Activated T-helper 1 cell treated with anti-CD3 and anti-CD28 coated beads, Interleukin-12 subunit alpha, Interleukin-12 subunit beta, Interleukin-2, Interleukin-4 antibody, amounts not matched to agents 30 ng/mL and 10 ng/mL and 1 ng/mL, durations not matched to agents 14 hours and 24 hours and 36 hours (primary cell): ENCODE measurements at places on chromosomes 7 and 10. TPM values are rescaled to one million over a fixed set of nuclear protein-coding genes. Genes with fewer than 3 reads are reported as not detected.
A peak's percentile ranks its signal among the peaks of the same experiment; 100 is the strongest.

DNA sequence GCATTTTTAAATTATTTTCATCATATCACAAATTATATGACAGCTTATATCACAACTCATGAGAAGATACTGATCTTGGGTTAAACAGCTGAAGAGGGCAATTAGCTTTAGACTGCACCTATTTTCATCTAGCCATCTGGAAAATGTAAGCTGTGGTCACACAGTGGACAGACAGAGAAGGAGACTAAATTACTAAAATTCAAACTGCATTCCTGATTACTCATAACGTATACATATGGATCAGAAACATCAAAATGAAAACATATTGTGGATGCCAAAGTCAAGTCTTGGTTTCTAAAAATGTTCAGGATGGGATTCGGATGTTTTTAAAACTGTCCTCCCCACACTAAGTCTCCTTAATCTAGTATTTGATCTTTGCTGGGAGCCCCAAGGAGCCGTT, 6.6 kb downstream of the BBIP1 start:
- DNase-seq: no peak
- no peak overlapping the region for H3K4me3 ChIP-seq
- no peaks in the 10 kb centered on the region for H3K27me3 ChIP-seq

GRCh38 chr7:81725812-81726127, 44.1 kb downstream of the HGF start:
- no peak overlapping the region for H3K4me3 ChIP-seq
- no peaks in the 10 kb centered on the region for H3K36me3 ChIP-seq
- DNase-seq: no peak
- no peaks in the 10 kb centered on the region for H3K4me1 ChIP-seq
- no peak overlapping the region for H3K27ac ChIP-seq

- peak overlapping the region; percentile 89 for H3K4me3 ChIP-seq
- H3K4me1 ChIP-seq: peaks cover 41% of the 10 kb centered on the region
- H3K36me3 ChIP-seq: peaks cover 10% of the 10 kb centered on the region
- peak; percentile 46 for DNase-seq
- H3K27me3 ChIP-seq: no peaks in the 10 kb centered on the region
These were observed 598 bp downstream of the MCMBP start for GRCh38 chr10:119871881-119872609.

Gene PYROXD2
- 2.8 and 2.9 TPM in 2 replicates for total RNA-seq

- H3K27ac ChIP-seq: no peak overlapping the region
- DNase-seq: no peak
- H3K27me3 ChIP-seq: peaks cover 2% of the 10 kb centered on the region
- H3K4me1 ChIP-seq: no peaks in the 10 kb centered on the region
These were observed 23.2 kb downstream of the CALCR start for GRCh38 chr7:93551063-93551895.

Gene TWIST1
- 5.6 and 8.1 TPM in 2 replicates for total RNA-seq

DNA sequence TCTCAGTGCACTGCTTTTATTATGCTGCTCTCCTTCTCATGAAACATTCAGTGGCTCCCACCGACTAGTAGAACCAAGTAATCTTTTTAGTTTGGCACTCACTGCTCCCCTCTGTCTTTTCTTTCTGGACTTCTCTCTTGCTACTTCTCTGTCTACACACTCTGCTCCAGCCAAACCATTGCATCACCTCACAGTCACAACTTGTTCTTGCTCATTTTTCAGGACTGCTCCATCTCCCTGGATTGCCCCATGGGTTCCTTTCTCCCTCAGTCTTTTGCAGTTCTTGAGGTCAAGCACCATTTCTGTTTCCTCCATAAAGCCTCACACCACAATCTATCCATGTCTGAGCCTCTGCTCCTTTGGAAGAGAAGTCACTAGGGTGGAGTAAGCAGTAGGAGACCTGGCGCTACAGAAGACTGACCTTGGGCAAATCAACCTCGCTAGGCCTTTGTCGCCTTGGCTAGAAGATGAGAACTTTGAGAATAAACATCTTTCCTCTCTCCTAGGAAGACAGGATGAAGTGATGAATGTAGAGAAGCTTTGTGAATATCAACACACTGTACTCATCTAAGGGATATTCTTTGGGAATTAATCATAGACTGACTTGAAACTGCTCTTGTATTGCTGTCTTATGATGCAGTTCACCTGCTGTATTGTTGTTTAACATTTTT, 186.2 kb downstream of the LRMDA start:
- no peak for DNase-seq
- H3K27me3 ChIP-seq: peaks cover 4% of the 10 kb centered on the region
- H3K4me3 ChIP-seq: no peak overlapping the region
- H3K4me1 ChIP-seq: no peaks in the 10 kb centered on the region
- H3K27ac ChIP-seq: no peak overlapping the region
- no peaks in the 10 kb centered on the region for H3K36me3 ChIP-seq

- H3K36me3 ChIP-seq: peaks cover 2% of the 10 kb centered on the region
- peaks cover 9% of the 10 kb centered on the region for H3K4me1 ChIP-seq
- no peak for DNase-seq
- no peak within 1 kb of the TSS for H3K4me3 ChIP-seq
- peak within 1 kb of the TSS; percentile 29 for H3K27ac ChIP-seq
These were observed at the start of gene HOXA10 for GRCh38 chr7:27173956-27174873. Gene HOXA10, minus strand, starts transcription at chr7:27174320. Its CDS starts 14 bp downstream, at chr7:27174306.

DNA sequence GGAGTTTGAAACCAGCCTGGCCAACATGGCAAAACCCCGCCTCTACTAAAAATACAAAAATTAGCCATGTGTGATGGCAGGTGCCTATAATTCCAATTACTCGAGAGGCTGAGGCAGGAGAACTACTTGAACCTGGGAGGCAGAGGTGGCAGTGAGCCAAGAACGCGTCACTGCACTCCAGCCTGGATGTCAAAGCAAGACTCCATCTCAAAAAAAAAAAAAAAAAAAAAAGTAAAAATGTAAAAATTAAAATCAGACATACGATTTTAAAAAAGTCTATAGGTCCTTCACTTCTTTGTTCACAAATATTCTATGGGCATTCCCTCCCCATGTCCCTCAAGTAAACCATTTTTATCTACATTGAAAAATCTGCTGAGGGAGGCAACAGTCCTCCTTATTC, 34.9 kb upstream of the TLL2 start:
- no peaks in the 10 kb centered on the region for H3K27me3 ChIP-seq
- H3K27ac ChIP-seq: no peak overlapping the region
- no peak overlapping the region for H3K4me3 ChIP-seq
- no peak for DNase-seq

DNA sequence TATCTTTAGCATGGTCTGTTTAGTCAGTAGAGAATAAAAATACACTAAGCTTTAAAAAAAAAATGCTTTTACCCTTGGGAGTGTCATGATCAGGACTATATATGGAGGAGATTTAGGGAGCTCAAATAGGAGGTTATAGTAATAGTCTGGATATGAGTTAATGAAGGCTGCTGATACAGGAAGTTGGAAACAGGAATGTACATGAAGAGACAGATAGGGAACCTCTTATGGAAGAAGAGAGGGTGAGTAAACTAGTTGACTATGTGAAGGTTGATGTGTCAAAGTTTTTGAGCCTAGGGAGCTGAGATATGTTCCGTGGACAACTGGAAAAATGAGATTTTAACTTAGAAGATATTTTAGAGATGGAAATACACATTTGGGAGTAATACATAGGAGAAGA, 472.0 kb upstream of the FZD8 start:
- H3K4me1 ChIP-seq: no peaks in the 10 kb centered on the region
- no peak overlapping the region for H3K4me3 ChIP-seq
- DNase-seq: no peak
- no peaks in the 10 kb centered on the region for H3K36me3 ChIP-seq

GRCh38 chr7:42236266-42236975, 588 bp downstream of the GLI3 start:
- no peak for DNase-seq
- H3K36me3 ChIP-seq: no peaks in the 10 kb centered on the region

DNA sequence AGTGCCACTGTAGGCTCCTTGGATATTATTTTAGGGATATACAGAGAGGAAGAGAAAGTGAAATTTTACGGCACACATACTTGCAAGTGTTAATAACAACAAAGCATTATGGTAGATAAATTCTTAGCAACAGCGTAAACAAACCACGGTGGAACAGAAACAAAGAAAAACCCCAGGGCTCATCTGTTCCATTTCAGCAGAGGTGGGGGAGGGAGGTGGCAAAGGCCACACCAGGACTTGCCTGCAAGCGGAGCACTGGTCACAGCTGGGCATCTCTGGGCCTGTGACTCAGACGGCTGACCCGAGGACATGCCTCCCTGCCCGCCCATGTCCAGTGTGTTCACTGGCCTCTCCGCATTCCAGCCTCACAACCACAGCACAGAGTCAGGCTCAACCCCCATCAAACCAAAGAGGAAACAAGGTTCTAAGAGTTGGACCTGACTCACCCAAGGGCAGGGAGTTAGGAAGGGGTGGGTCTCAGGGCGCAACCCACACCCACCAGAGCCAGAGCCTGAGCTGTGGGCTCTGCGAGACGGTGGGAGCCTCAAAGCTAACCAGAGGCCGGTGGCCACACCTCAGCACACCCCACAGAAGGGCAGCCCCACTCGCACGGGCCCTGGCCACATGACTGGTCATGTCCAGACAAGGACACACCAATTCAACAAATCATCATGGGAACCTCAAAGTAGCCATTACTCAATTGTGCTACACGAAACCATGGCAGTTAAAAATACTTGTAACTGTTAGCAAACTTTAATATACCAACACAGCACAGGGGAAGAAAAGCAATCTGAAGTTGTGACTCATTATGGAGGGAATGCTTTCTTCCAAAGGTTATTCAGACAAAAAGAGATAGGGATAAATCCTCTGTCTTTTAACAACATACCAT, 10.7 kb downstream of the ESYT2 start:
- H3K4me1 ChIP-seq: peaks cover 88% of the 10 kb centered on the region
- DNase-seq: peak; percentile 78
- peak overlapping the region; percentile 85 for H3K4me3 ChIP-seq
- H3K36me3 ChIP-seq: peaks cover 10% of the 10 kb centered on the region

Gene ZNF488
- not detected in 2 replicates for total RNA-seq

Gene PLXNA4
- 0.13 and 0.15 TPM in 2 replicates for total RNA-seq

- H3K4me3 ChIP-seq: no peak overlapping the region
- peaks cover 17% of the 10 kb centered on the region for H3K27me3 ChIP-seq
- no peaks in the 10 kb centered on the region for H3K4me1 ChIP-seq
- H3K36me3 ChIP-seq: no peaks in the 10 kb centered on the region
These were observed 7.5 kb upstream of the EPHB6 start for GRCh38 chr7:142847353-142847752.

Gene PHKG1
- 3.4 and 4.3 TPM in 2 replicates for total RNA-seq

- no peaks in the 10 kb centered on the region for H3K4me1 ChIP-seq
- H3K27ac ChIP-seq: no peak overlapping the region
- no peak for DNase-seq
- no peaks in the 10 kb centered on the region for H3K36me3 ChIP-seq
- no peak overlapping the region for H3K4me3 ChIP-seq
These were observed 194.4 kb upstream of the IMMP2L start for GRCh38 chr7:111756687-111757178.

Gene GBX1
- total RNA-seq: not detected in 2 replicates

DNA sequence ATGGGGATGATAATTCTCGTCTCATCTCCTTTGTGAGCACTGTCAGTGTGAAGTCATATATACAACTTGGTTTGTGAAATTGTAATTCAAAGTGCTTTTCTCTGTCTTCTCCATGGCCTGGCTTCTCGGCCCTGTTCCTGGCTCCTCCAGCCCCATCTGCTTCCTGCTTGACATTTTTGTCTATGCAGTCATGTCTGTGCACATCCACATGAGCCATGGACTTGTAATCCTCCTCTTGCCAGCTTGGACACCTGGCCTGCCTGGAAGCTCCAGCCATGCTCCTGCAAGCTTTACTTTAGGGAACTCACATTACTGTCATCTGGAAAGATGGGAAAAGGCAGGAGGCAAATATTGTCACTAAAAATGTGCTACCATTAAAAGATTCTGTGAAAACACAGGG, 576.0 kb upstream of the DPP6 start:
- H3K4me1 ChIP-seq: no peaks in the 10 kb centered on the region
- no peaks in the 10 kb centered on the region for H3K36me3 ChIP-seq
- no peak for DNase-seq
- H3K27me3 ChIP-seq: no peaks in the 10 kb centered on the region

DNA sequence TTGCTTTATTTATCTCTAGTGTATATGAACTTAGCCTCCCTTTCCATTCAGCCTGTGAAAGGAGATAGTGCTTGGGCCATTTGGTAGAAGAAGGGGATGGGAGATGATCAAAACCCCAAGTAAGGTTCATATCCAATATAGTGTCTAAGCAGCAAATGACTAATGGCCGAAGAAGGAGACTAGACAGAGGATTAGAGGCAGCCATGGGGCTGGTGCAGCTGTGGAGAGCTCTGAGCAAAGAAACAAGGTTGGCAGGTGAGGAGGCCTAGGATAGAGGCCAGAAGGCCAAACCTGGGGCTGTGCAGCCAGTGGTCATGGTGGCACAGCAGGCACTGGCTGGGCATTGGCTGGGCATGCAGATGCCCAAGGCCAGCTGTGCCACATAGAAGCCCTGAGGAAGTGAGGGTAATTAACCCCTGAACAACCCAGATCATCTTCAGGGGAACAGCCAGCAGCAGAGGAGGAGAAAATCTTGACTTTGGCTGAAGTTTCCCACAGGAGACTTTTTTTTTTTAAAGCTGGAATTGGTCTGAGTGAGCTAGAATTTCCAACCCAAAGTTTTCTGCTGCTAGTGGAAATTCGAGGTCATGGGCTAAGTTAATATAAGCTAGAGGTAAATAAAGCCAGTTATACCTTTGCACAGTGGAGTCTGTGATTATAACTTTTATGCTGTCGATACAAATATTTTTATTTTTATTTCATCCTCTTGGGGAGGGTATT, 10.3 kb upstream of the CPA1 start:
- H3K36me3 ChIP-seq: peaks cover 3% of the 10 kb centered on the region
- no peak for DNase-seq
- peaks cover 29% of the 10 kb centered on the region for H3K4me1 ChIP-seq
- H3K27me3 ChIP-seq: no peaks in the 10 kb centered on the region

- no peak for DNase-seq
- no peak overlapping the region for H3K27ac ChIP-seq
- H3K27me3 ChIP-seq: peaks cover 2% of the 10 kb centered on the region
- H3K36me3 ChIP-seq: no peaks in the 10 kb centered on the region
- H3K4me3 ChIP-seq: no peak overlapping the region
These were observed 13.5 kb upstream of the RPEL1 start for GRCh38 chr10:103232131-103232673.

Gene RARRES2
- total RNA-seq: not detected in 2 replicates

Gene PKD2L1
- total RNA-seq: not detected in 2 replicates

DNA sequence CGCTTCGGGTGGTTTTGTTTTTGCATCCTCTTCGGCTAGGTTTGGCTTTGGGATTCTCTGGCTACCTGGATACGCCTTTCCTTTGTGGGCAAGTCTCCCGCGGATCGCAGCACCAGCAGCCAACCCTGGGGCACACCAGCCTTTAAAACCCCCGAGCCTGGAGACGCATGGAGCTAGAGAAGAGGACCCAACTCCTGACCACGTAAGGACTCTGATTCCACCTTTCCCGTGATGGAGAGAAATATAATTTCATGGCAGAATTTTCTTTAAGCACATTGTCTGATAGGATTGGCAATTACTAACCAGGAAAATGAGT, 535.4 kb upstream of the GALNT17 start:
- H3K27ac ChIP-seq: no peak overlapping the region
- no peak for DNase-seq
- no peaks in the 10 kb centered on the region for H3K36me3 ChIP-seq
- H3K4me1 ChIP-seq: no peaks in the 10 kb centered on the region
- H3K27me3 ChIP-seq: peaks cover 26% of the 10 kb centered on the region
